Fibroblast of skin of right quadriceps (primary cell): ENCODE measurements at places on chromosomes 2 and 18.
A peak's percentile ranks its signal among the peaks of the same experiment; 100 is the strongest.

DNA sequence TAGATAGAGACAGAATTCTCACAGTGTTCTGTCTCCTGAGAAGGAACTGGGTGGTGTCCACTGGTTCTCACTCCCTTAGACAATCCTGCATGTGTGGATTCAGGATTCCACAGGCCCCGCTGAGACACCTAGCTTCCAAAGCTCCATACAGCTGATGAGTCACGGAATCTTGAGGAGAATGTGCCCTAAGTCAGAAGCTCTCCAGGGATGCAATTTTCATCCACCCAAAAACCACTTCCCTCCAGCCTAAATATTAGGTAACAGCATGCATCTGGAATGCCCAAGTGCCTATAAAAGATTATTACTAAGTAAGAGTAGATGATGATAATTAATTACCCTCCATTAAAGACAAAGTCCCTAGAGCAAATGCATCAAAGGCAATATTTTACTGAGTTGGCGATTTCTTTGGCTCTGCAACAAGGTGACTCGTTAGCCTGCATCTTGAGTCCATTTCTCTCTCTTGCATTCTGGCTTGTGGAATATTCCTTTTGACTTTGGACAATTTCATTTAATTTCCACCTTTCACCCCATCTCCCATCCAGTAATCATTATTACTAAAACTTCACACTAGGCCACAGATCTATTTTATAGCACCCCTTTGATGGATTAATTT lies 475.1 kb downstream of the TNS1 start:
- DNase-seq: peak; percentile 91

- no peak for DNase-seq
Measured at GRCh38 chr2:119029297-119029696, 87.3 kb downstream of the MARCO start.

DNA sequence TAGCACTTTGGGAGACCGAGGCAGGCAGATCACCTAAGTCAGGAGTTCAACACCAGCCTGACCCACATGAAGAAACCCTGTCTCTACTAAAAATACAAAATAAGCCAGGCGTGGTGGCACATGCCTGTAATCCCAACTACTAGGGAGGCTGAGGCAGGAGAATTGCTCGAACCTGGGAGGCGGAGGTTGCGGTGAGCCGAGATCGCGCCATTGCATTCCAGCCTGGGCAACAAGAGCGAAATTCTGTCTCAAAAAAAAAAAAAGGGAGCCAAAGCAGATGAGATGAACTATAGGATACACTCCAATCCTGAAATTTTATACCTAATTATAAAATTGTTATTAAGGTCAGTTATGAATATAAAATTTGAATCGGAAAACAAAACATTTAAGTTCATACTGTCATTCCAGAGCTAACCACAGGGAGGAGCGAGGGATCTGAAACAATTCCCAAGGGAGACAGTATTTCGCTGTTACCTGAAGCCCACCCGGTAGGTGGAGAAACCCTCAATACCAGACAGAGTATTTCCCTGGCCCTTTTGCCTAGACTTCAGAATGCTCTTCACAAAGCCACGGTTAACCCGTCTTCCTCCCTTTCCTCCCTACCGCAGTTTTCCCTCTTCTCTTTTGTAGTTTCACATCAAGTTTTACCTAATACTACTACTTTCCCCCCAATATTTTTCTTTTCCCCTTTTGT lies 1.4 kb downstream of the PPM1G start:
- peak; percentile 54 for DNase-seq

DNA sequence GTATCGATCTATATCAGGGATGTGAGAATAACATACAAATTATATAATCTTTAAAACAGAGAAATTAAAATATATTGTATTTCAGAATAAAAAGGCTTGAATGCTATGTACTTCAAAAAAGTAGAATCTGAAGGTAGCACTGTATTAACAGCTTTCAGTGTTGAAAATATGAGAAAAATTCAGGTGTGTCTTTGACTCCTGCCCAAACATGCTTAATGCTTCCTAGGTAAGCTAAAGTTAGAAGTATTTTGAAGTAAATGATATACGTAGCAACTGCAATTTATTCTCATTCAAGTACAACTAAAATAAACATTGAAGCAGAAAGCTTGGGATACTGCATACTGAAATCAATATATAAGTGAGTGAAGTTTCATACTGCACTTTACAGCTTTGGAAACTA lies 1082.0 kb upstream of the ACVR2A start:
- DNase-seq: no peak

DNA sequence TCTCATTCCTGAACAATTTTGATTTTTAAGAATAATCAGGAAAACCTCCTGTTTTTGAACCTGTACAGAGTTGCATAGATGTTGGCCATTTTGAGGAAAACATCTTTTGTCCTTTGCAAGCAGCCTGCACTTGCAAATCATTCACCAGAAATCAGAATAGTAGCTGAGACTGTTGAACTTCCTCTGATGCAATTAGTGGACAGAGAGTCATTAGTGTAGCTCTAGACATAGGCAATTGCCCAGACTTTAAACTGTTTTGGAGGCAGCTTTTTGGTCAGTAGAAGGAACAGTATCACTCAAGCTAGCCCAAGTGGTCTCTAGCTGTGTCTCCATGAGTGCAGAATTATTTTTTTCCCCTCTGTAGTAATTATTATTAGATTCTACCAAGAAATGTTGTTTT lies 326.1 kb downstream of the PIK3C3 start:
- no peak for DNase-seq

DNA sequence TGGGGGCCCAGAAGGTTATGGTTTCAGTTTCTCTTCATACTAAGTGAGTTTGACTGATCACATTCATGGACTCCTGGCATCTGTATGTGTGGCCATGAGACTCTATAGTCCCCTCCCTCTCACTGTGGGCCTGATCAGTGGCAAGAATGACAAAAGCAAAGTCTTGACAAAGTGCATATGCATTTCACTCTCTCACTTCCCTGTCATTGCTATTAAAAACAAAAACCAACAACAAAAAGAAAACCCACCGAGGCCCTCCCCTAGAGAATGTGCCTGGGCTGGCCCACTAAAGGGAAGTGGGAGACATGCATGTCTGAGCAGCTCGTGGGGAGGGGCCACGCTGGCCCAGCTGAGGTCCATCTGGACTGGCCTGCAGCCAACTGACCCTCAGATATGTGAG lies 600.1 kb upstream of the RAB6C start:
- DNase-seq: no peak

- peak; percentile 81 for DNase-seq
Measured at GRCh38 chr2:240374085-240374907, 61.2 kb upstream of the GPC1 start.

DNA sequence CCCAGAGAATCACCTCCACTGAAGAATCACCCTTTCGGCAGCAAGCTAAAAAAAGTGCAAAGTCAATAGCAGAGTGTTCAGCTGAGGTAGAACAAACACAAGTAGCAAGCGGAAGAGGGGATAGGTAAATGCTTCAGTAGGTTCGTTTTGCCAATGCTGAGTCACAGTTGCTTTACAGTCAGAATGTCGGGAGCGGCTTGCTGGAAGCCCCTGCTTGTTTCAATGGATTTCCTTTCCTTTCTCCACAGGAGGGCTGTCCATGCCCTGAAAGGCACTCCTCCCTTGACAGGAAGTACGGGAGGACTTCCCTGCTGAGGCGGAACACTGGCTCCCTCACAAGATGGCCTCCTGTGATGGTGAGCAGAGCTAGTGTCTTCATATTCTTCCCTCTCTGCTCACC lies 146.2 kb upstream of the LYPD1 start:
- no peak for DNase-seq

GRCh38 chr2:14273650-14274049 lies 358.9 kb upstream of the LRATD1 start:
- no peak for DNase-seq
